ENCODE measurements at places on chromosomes 4 and X. TPM values are rescaled to one million over a fixed set of nuclear protein-coding genes. Genes with fewer than 3 reads are reported as not detected.

GRCh38 chr4:38024206-38024509 lies 64.0 kb downstream of the PTTG2 start:
- no peak for DNase-seq

GRCh38 chr4:105895583-105896460 lies 551 bp downstream of the NPNT start:
- no peak for DNase-seq

DNA sequence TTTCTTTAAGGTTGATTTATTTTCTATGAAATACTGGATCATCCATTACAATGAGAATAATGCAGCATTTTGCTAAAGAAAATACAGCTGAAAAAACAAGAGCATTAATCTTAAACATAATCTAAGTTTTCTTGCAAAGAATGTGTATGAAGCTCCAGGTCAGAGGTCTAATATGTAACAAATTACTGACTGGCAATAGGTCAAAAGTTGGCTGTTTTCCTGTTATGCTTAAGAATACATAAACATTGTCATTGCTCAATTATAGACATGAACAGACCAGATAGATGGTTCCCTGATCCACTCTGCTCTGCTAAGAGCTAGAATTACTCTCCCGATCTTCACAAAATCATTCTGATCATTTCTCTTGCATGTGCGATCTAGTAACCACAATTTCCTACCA lies 718.6 kb downstream of the PDHA2 start:
- DNase-seq: no peak

DNA sequence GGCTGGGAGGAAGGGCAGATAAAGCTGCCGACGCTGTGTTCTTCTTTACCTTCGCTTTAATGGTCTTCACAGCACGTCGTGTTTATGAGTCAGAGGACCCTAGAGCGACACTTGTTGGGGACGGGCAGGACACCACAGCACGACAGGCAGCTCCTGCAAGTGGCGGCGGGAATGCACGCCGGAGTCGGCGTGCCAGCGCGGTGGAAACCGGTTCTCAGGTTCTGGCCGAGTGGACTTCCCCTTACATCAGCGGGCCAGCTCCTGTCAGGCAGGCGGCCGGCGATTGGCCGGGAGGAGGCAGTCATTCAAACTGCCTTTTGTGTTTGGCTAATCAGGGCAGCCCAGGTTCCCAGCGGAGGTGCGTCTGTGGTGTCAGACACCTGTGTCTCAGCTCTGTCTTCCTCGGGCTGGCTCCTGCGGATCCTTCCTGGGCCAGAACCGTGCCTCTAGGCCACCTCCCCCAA lies 150.9 kb downstream of the SHROOM3 start:
- no peak for DNase-seq

GRCh38 chr4:56426273-56426672 lies 9.1 kb downstream of the PPAT start:
- DNase-seq: peak; percentile 46

Gene PPARGC1A
- 0.14 TPM for total RNA-seq
